SJCRH30 (cell line): ENCODE measurements at places on chromosomes 7 and 10. TPM values are rescaled to one million over a fixed set of nuclear protein-coding genes. Genes with fewer than 3 reads are reported as not detected.

- H3K27me3 ChIP-seq: no peaks in the 10 kb centered on the region
- no peaks in the 10 kb centered on the region for H3K4me1 ChIP-seq
- no peaks in the 10 kb centered on the region for H3K36me3 ChIP-seq
Observed at GRCh38 chr10:94725871-94726270, 36.6 kb upstream of the CYP2C19 start.

DNA sequence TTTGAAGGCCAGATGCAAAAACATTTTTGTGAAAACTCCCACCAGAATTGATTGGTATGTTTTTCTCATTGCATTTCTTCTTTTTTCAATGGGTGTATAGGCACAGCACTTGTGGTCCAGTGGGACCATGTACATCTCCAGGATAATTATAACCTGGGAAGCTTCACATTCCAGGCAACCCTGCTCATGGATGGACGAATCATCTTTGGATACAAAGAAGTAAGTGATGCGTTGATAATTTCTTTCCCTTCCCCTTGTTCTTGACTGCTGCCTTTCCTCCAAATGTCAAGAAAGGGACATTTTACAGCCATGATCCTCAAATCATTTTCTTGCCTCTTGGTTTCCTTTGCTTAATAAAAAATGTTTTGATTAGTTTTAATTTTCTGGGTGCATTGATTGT lies 331.5 kb downstream of the PLXDC2 start:
- peaks cover 16% of the 10 kb centered on the region for H3K4me1 ChIP-seq
- no peaks in the 10 kb centered on the region for H3K36me3 ChIP-seq
- H3K4me3 ChIP-seq: no peak overlapping the region

GRCh38 chr10:127450644-127451043 lies 98.5 kb upstream of the NPS start:
- H3K27me3 ChIP-seq: no peaks in the 10 kb centered on the region
- no peak overlapping the region for H3K4me3 ChIP-seq
- no peak for DNase-seq
- no peak overlapping the region for H3K27ac ChIP-seq
- peaks cover 3% of the 10 kb centered on the region; the same call in 1 of the 2 replicates for H3K36me3 ChIP-seq

- no peaks in the 10 kb centered on the region for H3K27me3 ChIP-seq
- H3K36me3 ChIP-seq: no peaks in the 10 kb centered on the region
- DNase-seq: no peak
- no peak overlapping the region for H3K27ac ChIP-seq
- no peak overlapping the region for H3K4me3 ChIP-seq
Observed at GRCh38 chr10:71431239-71432100, 34.8 kb downstream of the CDH23 start.

DNA sequence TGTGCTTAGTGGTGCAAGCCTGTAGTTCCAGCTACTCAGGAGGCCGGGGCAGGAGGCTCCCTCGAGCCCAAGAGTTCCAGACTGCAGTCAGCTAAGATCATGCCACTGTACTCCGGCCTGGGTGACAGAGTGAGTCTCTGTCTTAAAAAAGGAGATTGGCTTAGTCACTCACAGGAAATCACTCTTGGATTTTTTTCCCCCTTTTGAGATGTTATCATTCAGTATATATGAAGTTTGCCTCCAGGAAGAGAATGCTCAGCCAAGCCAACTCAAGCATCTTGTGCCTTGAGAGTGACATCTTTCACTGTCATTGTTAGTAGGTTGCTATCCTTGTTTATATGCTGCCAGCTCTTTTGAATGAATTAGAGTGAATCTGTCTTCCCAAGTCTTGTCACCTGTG lies 28.0 kb downstream of the NIPSNAP2 start:
- peaks cover 26% of the 10 kb centered on the region for H3K36me3 ChIP-seq
- H3K27me3 ChIP-seq: no peaks in the 10 kb centered on the region
- no peak for DNase-seq

DNA sequence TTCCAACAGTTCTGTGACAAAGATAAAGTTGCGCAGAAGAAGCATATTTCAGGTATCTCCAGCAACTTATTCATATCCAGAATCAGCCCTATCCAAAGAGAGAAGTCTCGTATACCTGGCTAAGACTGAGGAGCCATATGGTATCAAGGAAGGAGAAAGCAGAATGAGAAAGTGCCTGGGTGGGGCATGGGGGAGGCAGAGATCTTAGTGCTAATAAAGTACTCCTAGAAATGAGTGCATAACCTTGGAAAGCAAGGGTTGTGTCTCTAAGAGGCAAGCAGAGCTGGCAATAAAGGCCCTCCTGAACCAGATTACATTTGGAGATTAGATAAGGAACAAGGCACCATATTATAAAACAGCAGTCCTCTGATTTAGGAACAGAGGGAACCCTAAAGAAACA lies 12.7 kb downstream of the TASOR2 start:
- H3K4me1 ChIP-seq: no peaks in the 10 kb centered on the region
- DNase-seq: no peak
- H3K4me3 ChIP-seq: no peak overlapping the region
- no peaks in the 10 kb centered on the region for H3K36me3 ChIP-seq

GRCh38 chr7:50502001-50502684 lies 52.0 kb upstream of the FIGNL1 start:
- H3K4me3 ChIP-seq: no peak overlapping the region
- no peaks in the 10 kb centered on the region for H3K36me3 ChIP-seq
- DNase-seq: peak; percentile 45
- no peaks in the 10 kb centered on the region; the same call in 1 of the 2 replicates for H3K4me1 ChIP-seq
- no peak overlapping the region for H3K27ac ChIP-seq
- H3K27me3 ChIP-seq: peaks cover 15% of the 10 kb centered on the region; the same call in 1 of the 2 replicates

DNA sequence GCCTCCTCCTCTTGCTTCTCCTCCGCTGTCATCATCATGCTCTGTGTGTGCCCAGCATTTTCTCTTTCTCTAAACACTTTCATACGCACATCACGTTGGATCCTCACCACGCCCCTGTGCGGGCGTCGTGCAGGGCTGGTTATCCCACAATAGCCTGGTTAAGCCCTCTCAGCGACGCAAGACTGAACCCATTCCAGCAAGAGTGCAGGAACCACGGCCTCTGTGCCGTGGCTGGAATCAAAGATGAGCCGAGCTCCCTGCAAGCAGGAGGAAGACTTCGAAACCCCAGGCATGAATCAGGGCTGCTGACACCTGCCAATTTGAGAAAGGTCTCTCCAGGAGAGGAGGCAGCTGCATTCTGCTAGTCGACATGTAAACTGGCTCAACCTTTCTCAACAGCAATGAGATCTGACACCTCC lies 74.8 kb upstream of the FOXK1 start:
- H3K36me3 ChIP-seq: no peaks in the 10 kb centered on the region
- DNase-seq: no peak
- H3K4me1 ChIP-seq: no peaks in the 10 kb centered on the region
- H3K4me3 ChIP-seq: no peak overlapping the region

DNA sequence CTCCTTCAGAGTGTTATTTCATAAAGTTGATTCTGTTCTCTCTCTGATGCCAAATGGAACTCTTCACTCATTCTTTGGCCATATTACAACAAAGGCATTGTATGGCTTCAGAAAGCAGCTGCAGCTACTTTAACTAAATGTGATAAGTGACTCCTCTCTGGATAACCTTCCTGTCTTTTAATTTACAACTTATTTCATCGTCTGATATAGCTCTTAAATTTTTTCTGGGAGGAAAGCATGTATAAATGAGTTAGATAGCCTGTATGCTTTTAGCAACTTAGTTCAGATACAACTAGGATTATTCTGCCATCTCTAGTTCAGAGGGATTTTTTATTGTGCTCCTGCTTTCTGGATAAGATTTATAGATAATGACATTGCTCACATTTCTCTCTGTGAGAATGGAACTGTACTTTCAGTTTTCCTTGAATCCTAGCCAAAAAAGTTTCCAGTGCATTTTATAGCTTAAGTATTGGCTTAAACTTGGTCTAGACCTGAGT lies 57.5 kb downstream of the KLHDC10 start:
- peaks cover 15% of the 10 kb centered on the region for H3K4me1 ChIP-seq
- no peak overlapping the region for H3K4me3 ChIP-seq
- no peaks in the 10 kb centered on the region for H3K27me3 ChIP-seq
- DNase-seq: peak; percentile 70
- H3K36me3 ChIP-seq: peaks cover 73% of the 10 kb centered on the region
- H3K27ac ChIP-seq: peak overlapping the region; percentile 41

DNA sequence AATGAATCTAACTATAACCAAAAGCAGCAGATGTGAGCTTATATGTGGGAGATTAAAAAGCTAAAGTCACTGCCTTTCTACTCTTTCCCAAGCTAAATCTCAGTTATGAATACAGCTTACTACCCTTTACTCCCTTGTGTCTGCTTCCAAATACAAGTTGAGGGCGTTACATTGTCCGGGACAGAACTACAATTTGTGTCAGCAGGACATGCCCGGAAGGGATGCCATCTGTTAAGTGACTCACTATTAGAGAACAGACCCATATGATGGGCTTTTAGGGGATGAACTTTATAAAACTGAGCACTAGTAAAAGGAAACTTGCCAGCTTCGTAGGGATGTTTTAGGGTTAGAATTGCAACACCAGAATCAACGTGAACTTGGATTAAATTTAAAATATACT lies 299.7 kb upstream of the CSTF2T start:
- no peaks in the 10 kb centered on the region for H3K27me3 ChIP-seq
- peak; percentile 51 for DNase-seq
- H3K36me3 ChIP-seq: no peaks in the 10 kb centered on the region

- 0 out of 2 replicates have a peak, but pooled peaks cover 2% of the 10 kb centered on the region for H3K36me3 ChIP-seq
- no peak for DNase-seq
- H3K4me1 ChIP-seq: peaks cover 4% of the 10 kb centered on the region; the same call in 1 of the 2 replicates
- no peaks in the 10 kb centered on the region for H3K27me3 ChIP-seq
Observed at GRCh38 chr10:110269374-110270318, 35.1 kb downstream of the SMNDC1 start.

- no peaks in the 10 kb centered on the region for H3K27me3 ChIP-seq
- H3K4me3 ChIP-seq: no peak overlapping the region
- no peaks in the 10 kb centered on the region for H3K4me1 ChIP-seq
- H3K27ac ChIP-seq: no peak overlapping the region
Observed at GRCh38 chr7:39430441-39430840, 135.8 kb upstream of the YAE1 start.

DNA sequence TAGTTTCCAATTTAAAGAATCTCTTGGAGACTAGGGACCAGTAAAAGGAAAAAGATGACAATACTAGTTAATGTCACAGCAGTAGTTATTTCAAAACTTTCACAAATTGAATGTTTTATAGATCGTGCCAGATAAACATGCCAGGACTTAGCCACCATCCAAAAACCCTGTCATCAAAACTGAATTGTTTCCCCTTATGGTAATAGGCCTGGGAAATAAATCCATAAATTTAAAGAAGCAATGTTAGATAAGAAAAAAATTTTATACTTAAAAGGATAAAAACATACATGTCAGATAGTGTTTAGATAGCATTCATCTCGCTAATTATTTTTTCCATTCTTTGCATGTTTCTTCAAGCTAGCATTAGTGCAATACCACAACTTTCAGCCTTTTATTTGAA lies 71.2 kb downstream of the SUGCT start:
- no peaks in the 10 kb centered on the region for H3K27me3 ChIP-seq
- H3K27ac ChIP-seq: no peak overlapping the region
- no peak overlapping the region for H3K4me3 ChIP-seq
- no peak for DNase-seq

The HOXA4 gene
- 5.3 and 5.6 TPM in 2 replicates for total RNA-seq

The ENO4 gene
- total RNA-seq: 0.08 TPM in 1 of 2 replicates, not detected in the other

The SLC18A3 gene
- total RNA-seq: not detected in 2 replicates

The ASNS gene
- 14.9 and 19.8 TPM in 2 replicates for total RNA-seq

The NCF1 gene
- not detected in 2 replicates for total RNA-seq

The CPED1 gene
- 3.6 and 4.4 TPM in 2 replicates for total RNA-seq

The HOXA3 gene
- 12.0 and 12.2 TPM in 2 replicates for total RNA-seq

The AGFG2 gene
- 7.2 and 9.0 TPM in 2 replicates for total RNA-seq

The ATAD1 gene
- total RNA-seq: 26.3 and 28.2 TPM in 2 replicates

The ZNF775 gene
- 8.1 and 9.5 TPM in 2 replicates for total RNA-seq
